H1 (cell line): ENCODE measurements at places on chromosomes 7 and 10.

DNA sequence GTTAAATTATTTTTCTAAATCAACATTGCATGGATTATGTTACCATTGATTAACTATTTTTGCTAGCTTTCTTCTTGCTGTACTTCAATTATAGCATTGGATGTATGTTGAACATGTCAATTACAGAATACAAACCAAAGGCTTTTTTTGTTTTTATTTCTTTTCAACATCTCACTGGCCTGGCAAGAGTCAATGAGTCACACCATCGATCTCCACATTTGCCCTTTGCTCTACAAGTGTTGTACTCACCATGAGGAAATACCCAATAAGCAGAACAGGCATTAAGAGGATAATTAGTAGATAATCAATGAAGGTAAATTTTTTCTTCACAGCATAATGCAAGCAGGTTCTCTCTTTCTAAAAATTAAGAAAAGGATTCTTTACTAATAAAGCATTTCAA, 23.3 kb downstream of the ANKRD22 start:
- DNase-seq: no peak

GRCh38 chr10:82738592-82738991, 863.6 kb downstream of the NRG3 start:
- DNase-seq: no peak

DNA sequence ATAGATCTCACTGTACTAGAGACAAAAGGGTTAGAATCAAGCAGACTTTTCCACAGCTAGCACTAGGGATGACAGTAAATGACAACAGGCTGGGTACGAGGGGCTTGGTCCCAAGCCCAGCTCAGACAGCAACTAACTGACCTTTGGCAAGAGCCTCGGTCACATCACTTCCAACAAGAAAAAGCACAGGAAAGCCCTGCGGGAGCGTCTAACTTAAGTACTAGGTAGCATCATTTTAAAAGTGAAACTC, 22.8 kb downstream of the CALML3 start:
- DNase-seq: no peak

DNA sequence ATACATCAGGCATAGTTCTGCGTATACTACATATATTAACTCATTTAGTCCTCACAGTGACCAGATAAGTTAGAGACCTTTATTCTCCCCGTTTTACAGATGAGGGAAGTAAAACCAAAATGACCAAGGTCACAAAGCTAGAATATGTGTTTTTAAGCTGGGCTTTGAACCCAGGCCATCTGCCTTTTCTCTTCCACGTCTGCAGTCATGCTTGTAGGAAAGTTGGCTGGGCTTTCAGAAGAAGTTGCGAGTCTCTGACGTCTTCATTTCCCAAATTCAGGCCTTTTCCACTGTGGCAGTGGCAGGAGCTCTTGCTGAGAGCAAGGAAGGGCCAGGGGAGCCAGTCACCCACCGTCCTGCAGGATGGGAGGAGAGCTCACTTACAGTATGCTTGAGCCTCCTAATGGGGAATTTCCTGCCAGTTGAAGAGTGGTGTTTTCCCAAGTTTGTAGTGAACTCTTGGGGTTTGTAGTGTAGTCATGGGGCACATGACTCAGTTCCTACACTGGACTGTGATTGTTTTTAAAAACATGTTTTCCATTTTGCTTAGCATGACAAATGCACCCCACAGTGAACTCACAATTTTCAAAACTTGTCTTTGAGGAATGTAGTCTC, 34.2 kb downstream of the CYP17A1 start:
- DNase-seq: peak; percentile 61

DNA sequence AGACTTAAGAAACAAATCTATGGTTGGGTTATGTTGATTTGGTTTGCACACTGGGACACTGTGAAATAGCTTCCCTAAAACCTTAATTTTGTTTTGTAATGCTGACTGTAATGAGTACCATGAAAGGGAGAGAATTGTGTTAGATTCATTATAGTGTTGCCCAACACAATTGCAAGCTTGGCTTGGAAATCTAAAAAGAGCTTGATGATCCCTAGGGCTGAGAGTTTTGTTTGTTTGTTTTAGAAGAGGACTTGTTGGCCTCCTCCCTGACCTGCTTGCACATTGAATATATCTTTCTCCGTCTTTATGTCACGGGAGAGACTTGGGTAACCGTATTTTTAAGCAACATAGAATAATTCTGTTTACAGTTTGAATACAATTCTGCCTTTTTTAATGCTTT, 410.1 kb downstream of the ARL4A start:
- no peak for DNase-seq

DNA sequence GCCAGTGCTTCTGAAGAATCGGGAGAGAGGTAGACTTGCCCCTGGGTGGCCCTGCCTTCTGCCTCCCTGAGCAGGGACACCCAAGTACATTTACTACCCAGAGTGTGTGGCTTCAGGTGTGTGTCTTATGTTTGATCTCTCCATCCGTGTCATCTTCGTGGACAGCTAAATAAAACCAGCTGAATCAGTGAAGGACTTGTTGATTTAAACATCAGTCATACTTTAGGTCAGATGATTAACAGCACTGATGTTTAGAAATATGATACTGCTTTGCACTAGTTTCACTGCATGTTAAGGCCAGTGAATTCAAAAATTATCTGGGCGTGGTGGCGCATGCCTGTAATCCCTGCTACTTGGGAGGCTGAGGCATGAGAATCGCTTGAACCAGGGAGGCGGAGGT, 4.0 kb downstream of the MTG1 start:
- DNase-seq: no peak

DNA sequence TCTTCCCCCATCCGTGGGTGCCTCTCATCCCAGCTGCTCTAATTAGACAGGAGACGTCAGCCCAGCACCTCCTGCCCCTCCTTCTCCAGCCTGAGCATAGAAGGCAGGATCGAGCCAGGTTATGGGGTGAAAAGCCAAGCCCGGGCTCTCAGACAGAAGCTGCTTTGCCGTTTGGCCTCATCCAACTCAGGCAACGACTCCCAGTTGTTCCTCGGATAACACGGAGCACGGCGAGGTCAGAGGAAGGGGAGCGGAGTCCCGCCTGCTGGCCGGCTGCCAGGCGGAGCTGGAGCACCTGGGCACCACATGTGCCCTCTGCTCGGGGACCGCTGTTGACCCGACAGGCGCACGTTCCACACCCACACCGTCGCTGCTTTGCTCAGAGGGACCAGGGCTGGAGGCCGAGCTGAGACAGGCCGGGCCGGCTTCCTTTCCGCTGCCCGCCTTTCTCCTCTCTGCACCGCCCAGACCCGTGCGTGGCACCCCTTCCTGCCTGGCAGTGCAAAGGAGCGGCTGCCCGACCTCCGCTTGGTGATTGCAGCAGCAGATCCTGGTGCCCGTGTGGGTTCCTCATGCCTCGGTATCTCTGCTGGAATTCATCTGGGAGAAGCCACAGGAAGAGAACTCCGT, 21.6 kb upstream of the UNCX start:
- DNase-seq: no peak

DNA sequence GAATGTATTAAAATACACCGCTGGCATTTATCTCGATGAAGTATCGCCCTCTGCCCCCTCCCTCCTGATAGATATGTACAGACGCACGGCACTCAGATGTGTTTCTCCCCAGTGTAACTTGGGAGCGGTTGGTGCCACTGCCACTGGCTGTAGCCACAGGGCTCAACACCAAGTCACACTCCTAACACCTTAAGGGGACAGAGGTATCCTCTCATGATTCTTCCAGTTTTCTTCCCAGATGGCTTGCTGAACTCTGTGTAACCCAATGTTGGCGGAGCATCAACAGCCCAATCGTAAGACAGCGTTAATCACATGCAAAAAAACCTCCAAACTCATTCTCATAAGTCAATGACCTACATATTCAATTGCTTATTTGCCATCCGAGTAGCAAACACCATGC, 35.5 kb downstream of the CTBP2 start:
- no peak for DNase-seq

DNA sequence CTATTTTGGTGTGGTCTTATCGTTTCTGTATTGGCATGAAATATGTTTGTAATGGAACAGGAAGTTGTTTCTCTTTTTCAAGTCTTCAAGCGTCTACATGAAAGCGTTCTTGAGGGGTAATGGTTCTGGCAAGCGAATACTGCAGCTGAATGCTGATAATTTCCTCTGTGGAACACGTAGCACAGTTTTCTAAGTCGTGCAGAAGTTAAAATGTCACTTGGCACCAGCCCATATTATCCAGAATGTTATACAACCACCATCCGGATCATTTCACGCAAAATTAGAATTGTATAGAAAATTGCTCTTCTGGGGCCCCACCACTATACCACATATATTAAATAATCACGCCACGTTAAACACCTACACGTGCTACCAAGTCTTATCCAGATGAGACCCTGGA, 354.3 kb downstream of the CALN1 start:
- no peak for DNase-seq

GRCh38 chr7:14851610-14852009, 50.9 kb downstream of the DGKB start:
- no peak for DNase-seq

- DNase-seq: no peak
These were observed 35.9 kb downstream of the SVIL start for GRCh38 chr10:29598851-29599311.

DNA sequence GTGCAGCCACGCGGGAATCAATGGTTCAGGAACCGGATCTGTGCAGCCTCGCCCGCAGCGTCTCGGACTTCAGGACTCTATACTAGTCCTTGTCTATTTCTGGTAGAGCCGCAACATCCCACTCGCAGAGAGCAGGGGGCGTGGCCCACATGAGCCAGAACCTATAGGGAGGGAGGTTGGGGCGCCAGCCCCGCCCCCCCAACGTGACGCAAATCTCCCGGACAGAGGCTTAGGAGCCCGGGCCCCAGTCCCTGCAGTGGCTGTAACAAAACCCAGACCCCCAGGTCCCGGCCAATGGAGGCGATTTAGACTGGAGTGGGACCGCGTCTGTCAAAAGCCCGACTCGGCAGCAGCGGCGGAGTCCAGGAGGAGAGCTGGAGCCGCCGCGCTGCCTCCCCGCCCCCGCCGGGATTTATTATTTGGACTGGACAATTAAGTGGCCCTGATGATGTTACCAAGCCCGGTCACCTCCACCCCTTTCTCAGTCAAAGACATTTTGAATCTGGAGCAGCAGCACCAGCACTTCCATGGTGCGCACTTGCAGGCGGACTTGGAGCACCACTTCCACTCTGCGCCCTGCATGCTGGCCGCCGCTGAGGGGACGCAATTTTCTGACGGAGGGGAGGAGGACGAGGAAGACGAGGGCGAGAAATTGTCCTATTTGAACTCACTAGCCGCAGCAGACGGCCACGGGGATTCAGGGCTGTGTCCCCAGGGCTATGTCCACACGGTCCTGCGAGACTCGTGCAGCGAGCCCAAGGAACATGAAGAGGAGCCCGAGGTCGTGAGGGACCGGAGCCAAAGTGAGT, at the start of gene NKX2-3:
Gene NKX2-3 (plus strand): TSS at position 256 of the 809 bp plus-strand sequence. CDS start 190 bp downstream, at position 446.
- DNase-seq: peak; percentile 89

DNA sequence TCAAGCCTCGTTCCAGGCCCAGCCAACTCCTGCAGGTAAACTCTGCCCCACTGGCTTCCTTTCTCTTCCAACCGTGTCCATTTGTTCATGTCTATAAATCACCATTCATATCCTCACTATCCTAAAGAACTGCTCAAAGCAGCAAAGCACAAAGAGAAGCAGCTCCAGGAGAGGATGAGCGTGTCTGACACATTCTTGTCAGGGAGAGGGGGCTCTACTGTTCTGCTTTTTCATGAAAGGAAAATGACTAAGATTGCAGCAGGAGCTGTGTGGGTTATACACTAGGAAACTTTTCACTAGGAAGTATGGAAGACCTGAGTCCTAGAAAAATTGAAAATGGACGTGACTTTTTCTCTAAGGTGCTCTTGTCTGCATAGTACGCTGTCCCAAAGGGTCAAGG, 16.7 kb downstream of the AGFG2 start:
- no peak for DNase-seq

DNA sequence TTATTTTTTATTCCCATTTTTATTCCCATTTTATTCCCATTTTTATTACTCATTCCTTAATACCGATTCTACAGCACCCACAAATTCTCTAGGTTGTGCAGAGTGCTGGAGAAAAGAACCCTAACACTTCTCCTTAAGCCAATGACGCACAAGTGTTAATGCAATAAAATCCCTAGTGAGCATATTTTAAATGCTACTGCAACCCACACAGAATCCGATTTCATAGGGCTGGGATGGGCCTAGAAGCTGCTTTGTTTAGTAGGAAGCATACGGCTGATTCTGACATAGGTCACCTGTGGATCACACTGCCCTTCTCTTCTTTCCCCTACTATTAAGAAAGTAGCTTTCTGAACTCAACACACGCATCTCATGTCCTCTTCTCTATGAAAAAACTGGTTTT, 45.1 kb upstream of the CABCOCO1 start:
- DNase-seq: no peak

- DNase-seq: no peak
These were observed 178.6 kb downstream of the POLR1F start for GRCh38 chr7:19530261-19530660.

GRCh38 chr10:124624466-124624865, 119.7 kb downstream of the FAM53B start:
- no peak for DNase-seq

GRCh38 chr7:128781126-128781525, 5.5 kb upstream of the OPN1SW start:
- no peak for DNase-seq

DNA sequence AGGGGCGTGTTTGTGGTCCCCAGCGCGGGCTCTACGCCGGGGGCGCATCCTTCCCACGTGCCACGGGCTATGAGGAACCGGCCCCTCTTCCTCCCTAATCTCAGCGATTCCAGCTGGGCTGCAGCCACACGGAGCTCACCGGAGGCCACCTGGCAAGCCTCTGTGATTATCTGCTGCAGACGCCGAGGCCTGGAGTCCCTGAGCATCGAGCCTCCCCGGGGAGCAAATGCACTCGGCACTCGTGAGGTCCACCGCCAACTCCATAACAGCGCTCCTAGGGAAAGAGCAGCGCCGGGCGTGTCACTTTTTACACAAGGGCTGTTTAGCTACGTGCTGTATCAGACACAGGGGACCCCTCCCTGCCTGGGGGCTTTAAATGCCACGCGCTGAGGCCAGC, 101.2 kb downstream of the DYNC2I1 start:
- DNase-seq: no peak

GRCh38 chr7:3892157-3892556, 591.1 kb downstream of the SDK1 start:
- DNase-seq: no peak

DNA sequence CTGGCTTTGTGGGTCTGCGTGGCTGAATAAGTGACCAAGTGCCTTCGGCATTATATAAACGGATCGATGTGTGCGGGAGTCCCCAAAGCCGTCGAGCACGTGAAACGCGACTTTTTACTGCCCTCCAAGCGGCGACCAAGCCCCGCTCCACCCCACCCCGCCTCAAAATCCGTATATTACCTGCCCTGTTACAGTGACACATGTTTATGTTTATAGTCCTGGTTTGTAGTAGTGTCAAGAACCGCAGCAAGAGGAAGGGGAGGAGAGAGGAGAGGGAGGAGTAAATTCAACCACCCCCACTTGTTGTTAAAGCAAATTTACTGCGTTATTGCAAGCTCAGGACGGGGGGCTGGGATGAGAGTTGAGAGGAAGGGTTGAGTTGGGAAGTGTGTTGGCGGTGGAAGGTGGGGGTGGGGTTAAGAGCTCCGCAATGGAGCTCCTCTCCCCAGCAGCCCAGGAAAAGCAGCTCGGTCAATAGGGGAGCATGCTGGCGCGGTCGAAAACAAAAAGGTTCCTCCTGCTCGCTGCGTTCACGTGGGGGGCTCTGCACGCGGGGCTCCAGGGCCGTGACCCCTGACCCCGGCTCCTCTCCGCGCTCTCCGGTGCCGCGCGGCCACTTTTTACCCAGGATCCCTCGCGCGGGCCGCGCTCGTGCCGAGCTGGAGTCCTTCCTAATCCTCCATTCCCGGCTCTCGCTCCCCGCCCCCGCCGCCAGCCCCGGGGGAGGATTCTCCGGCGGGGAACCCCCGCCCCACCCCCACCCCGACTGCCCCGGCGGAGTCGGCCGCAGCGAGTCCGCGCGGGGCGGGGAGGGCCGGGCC, at the start of gene SKIDA1:
Gene SKIDA1 (minus strand): TSS at position 316 of the 821 bp plus-strand sequence. CDS start 7,860 bp downstream, outside the sequence.
- peak; percentile 90 for DNase-seq
